ENCODE measurements at places on chromosomes 2 and 18.
A peak's percentile ranks its signal among the peaks of the same experiment; 100 is the strongest.

DNA sequence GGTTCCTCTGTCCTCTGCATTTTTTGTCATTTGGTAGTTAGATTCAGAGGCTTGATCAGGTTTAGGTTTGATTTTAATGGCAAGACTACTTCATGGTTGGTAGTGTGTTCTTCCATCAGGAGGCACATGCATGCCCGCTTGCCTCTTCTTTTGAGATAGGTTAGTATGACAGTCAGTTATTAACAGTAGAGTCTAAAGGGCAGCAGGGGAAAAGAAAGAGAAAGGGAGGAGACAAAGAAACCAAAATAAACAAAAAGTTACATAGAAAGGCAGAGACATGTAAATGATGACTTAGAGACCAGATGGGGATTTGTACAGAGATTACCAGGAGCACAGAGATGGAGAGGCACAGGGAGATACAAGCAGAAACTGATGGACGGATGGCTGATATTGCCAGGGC lies 10.2 kb upstream of the RMP24 start:
- DNase-seq, result no peak

DNA sequence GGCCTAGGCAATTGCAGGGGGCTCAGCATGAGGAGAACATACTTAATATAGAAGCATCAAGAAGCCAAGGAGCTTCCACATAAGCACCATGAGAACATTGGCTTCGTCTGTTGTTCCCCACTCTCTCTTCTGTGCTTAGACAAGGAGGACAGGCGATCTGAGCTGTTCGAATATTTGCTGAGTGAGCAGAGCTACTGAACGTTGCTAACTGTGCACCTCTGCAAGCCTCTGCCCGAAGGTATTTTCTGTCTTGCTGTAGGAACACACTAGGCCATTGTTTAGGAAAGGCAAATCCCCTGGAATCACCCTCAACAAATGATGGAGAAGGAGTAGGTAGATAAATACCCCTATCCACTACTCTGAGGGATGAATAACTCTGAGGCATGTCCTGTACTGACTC lies 813.8 kb downstream of the DCC start:
- DNase-seq, result no peak

- DNase-seq, result no peak
These were observed 114.1 kb upstream of the MYCN start for GRCh38 chr2:15826273-15826717.

DNA sequence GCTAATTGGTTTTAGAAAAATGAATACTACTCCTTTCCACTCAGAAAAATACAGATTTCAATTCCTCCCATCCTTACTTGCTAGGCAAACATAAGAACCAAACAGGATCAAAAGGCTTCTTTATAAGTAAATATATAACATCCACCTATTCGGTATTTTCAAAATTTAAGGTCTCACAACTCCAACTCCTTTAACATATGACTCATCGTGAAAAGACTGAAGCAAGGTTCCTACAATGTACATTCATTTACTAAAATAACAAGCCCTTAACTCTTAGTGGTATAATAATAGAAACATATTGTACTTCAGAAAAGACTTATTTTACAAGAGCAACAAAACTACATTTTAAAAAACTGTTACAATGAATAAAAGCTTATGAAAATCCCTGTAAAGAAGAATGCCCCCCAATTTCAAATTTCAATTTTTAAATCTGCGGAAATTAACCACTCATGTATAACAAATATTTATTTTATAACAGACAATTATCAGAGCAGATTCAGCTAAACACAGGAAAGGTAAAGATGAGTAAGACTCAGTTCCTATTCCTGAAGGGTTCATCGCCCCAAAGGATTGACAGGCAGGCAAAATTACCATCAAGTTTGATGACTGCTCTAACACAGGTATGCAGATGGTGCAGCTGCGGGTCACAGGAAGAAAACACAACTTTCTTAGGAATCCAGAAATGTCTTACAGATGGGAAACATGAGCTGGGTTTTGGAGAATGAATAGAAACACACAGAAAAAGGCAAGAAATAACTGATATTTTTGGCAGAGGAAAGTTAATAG lies 96.4 kb downstream of the COBLL1 start:
- no peak for DNase-seq

GRCh38 chr2:16727256-16727655 lies 61.6 kb upstream of the CYRIA start:
- DNase-seq, result no peak

DNA sequence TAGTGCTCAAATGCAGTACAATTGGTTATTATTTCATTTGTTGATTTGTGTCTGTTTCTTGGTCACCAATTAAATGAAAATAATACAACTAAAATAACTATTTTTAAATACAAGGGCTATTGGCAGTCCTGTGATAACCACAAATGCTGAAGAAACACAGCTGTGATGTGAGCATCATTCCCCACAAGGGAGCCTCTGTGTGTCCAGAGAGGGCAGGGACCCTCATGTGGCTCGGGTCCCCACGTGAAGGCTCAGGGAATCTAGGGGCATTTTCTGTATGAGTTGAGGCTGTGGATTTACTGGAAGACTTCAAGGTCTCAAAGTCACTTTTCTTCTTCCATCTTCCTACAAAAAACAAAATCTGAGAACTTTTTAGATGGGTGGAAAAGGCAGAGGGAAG lies 316.1 kb upstream of the RAB12 start:
- DNase-seq, result no peak

DNA sequence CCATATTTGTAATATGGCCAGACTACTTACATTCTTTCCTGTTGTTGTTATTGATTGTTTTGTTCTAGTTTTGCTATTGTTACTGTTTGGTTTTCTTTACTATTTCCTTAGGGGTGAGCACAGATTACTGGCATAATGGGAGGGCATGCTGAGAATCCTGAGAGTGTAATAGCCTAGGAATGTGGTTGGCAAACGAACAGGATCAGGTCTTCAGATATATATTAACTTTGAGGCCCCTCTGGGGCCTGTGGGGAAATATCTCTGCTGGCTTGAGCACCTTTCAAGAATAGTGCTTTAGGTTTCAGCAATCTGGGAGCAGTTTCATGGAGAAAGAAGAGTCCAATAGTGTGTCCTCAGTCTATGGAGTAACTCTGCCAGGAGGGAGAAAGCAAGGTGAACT lies 144.4 kb downstream of the THSD7B start:
- DNase-seq, result no peak

- no peak for DNase-seq
These were observed 3.0 kb upstream of the SKOR2 start for GRCh38 chr18:47254341-47254939.

DNA sequence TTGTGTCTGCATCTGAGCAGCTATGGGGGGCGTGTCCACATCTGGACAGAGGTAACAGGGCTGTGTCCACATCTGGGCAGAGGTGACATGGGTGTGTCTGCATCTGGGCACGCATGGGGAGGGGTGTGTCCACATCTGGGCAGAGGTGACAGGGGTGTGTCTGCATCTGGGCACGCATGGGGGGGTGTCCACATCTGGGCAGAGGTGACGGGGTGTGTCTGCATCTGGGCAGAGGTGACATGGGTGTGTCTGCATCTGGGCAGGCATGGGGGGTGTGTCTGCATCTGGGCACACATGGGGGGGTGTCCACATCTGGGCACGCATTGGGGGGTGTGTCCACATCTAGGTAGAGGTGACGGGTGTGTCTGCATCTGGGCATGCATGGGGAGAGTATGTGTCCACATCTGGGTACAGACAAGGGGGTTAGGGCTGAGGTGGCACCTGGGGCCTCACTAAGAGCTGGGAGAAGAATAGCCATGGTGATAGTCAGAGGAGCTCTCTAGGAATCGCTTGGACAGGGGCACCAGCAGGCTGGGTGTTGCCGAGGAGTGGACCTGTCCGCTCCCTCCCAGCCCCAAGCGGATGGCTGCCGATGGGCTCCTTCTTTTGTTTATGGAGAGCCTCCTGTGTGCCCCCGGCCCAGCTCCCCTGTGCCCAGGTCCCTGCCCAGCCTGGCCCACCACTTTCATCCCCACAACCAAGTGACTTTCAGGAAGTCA lies 177.8 kb downstream of the EIPR1 start:
- no peak for DNase-seq

DNA sequence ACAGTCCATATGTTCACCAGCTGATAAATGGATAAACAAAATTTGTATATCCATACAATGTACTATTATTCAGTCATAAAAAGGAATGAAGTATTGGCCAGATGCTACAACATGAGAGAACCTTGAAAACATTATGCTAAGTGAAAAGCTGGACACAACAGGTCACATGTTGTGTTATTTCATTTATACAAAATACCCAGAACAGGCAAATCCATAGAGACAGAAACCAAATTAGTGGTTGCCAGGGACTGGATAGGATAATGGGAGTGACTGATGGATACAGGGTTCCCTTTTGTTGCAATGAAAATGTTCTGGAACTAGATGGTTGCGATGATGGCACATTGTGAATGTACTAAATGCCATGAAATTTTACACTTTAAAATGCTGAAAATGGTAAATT lies 10.2 kb upstream of the PCARE start:
- DNase-seq, result no peak

- peak; percentile 93 for DNase-seq
These were observed 41.4 kb upstream of the RNU4ATAC start for GRCh38 chr2:121489284-121489683.

- no peak for DNase-seq
These were observed 287.0 kb upstream of the CXCR4 start for GRCh38 chr2:136404925-136405324.

DNA sequence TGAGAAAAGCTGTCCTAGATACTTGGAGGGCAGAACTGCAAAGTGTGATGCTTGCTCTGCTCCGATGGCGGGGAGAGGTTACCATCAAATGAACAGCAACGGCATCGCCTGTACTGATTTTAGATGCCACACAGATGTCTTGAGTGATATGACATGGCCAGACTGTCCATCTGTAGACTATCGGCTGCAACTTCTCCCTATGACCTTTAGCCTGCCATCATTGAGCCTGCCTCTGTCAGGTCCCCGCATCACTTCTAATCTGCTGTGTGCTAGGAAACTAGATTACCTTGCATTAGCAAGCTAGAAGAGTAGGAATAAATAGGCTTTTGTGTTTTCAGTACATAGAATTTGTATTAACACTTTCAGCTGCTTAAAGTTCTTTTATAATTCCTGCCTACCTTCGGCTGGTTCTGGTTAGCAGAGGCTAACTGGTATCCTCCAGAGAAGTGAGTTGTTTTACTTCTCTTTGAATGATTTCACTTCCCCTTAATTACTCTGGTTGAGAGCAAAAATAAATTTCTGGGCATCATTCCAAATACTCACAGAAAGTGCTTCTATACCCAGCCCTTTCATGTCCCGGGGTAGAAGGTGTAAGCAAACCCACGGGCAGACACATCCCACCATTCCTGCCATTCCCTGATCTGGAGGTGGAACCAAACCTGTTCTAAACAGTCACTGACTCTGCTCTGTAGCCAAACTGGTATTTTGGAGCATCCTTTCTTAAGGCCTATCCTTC lies 24.0 kb downstream of the GAREM2 start:
- no peak for DNase-seq

DNA sequence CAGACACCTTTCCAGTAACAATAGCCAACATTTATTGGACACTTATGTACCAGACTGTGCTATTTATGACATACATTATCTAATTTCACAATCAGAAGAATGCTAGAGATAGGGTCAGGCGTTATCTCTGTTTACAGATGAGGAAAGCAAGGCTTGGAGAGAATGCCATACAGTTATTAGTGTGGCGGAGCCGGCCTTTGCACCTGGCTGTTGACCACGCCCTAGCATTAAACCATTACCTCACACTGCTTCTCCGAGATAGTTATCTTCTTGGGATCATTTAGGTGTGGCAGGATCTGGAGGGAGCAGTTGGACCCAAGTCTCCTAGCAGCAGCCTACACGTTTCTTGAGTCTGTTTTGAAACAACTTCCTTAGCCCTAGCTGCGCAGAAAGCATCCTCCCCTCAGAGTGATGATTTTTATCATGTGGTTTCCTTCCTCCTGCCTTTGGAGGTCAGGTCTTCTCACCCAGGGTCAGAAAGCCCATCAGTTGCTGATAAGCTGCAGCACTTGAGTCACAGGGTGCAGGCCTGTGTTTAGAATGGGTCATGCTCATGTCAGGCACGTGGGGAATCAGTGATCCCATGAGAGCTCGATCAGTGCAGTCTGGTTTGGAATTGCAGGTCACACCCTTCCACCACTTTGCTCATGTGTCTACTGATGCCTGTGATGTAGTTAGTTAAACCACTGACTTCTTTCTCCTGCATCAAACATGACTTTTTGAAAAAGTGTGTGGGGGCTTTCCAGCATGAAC lies 118.2 kb downstream of the SPTBN1 start:
- DNase-seq, result no peak

DNA sequence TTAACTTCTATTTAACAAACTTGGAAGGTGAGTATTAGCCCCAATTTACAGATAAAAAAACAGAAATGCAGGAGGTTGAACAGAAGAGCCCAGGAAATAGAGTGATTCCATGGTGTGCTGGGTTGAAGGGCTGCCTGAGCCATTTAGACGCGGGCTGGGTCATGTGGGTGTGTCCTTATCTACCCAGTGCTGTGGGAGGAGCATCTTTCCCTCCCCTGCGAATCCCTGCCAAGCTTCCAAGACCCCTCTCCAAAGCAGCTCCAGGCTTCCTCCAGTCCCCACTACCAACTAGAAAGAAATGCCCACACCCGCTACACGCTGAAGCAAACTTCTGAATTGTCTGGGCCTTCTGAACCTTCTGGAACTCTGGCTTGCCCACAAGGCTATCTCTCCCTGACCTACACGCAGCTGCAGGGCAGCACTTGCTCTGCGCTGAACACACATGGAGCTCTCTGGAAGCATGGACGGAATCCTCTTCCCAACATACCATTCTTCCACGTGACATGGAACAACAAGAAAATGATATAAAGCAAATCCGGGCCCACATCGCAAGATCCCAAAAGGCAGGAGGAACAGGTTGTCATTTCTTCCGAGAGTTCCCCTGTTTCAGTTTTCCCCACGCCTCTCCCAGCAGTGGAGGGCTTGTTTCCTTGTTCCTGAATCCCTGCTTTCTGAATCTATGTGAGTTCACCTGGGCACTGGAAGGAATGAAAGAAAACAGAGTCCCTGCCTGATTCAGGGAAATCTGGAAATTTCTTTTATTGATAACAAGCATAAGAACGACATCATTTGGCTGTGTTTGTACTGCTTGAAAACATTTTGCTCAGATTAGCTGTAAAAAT lies 562.7 kb upstream of the ID2 start:
- DNase-seq, result no peak

- no peak for DNase-seq
These were observed 34.1 kb downstream of the ZNF407 start for GRCh38 chr18:74631623-74632350.

GRCh38 chr2:35873921-35874320 lies 481.7 kb upstream of the CRIM1 start:
- DNase-seq, result no peak

DNA sequence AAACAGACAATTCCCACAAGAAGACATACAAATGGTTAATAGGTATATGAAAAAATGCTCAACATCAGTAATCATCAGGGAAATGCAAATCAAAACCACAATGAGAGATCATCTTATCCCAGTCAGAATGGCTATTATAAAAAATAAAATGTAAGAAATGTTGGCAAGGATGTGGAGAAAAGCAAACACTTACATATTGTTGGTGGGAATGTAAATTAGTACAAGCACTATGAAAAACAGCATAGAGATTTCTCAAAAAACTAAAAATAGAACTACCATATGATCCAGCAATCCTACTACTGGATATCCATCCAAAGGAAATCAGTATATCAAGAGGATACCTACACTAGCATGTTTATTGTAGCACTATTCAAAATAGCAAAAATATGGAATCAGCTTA lies 186.6 kb downstream of the NOL4 start:
- no peak for DNase-seq

GRCh38 chr2:109378682-109379081 lies 235.1 kb downstream of the SEPTIN10 start:
- no peak for DNase-seq

- DNase-seq, result no peak
These were observed 25.8 kb downstream of the MYO5B start for GRCh38 chr18:50169149-50169548.

Data from cerebellar cortex (tissue), 1 donor.